ENCODE measurements at places on chromosomes 7 and 10.
A peak's percentile ranks its signal among the peaks of the same experiment; 100 is the strongest.

- peak; percentile 67 for DNase-seq
Observed at GRCh38 chr7:47536661-47537611, 45.0 kb downstream of the TNS3 start.

DNA sequence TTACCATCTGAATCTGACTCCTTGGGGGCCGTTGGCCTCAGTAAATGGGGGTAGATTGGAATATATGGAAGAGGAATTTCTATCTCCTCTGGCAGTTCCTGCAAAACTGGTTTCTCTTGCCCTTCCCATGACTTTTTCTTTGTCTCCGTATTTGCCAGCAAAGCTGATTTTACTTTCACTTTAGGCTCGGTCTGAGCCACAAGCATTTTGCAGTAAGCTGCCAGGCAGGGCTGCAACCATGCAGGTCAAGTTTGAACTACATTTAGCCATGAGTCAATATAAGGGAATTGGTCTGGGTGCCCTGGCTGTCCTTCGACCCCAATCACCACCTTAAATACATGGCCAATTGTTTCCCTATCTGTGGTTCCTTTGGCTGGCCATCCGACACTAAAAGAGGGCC is 104.3 kb downstream of the TRIM24 start:
- no peak for DNase-seq

DNA sequence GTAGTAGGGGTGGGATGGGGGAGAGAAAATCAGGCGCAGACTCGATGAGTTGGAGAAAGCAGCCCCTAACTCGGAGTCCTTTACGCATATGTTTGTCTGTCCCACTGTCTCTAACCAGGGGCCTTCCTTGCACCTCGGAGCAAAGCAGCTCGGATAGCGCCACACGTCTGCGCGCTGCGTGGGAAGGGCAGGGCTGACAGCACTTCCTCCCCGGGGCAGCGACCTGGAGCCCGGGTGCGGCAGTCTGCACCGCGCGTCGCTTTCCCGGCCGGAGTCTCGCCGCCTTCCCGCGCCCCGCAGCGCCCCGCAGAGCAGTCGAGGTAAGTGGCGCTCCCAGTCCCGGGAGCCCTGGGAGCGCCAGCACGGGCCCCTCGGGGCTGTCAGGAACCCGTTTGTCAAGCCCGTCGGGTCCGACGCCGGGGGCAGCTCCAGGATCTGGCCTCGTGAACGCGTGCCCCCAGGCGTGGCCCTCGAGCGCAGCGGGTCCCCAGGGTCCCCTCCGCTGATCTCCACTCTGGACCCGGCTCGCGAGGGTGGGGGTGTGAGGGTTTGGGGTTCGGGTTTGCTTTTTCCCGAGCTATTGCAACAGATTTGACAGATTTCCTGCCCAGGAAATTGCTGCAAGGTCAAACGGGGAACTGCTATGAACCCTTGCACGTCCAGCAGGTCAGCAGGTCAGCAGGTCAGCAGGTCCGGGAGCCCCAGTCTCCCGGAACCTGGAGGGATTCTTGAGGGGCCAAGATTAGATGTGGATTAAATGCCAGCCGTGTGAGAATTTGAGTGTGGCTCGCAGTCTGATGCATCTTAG is 597 bp downstream of the APBB1IP start:
- no peak for DNase-seq

GRCh38 chr7:6718124-6718523 is 11.4 kb upstream of the ZNF12 start:
- DNase-seq, result no peak

- no peak for DNase-seq
Observed at GRCh38 chr10:29524294-29524693, 110.5 kb downstream of the SVIL start.

- no peak for DNase-seq
Observed at GRCh38 chr7:101175664-101176063, 4.4 kb downstream of the NAT16 start.

- DNase-seq, result no peak
Observed at GRCh38 chr10:103501186-103501585, 7.7 kb downstream of the NEURL1 start.

GRCh38 chr10:67603086-67603485 is 92.9 kb downstream of the CTNNA3 start:
- peak; percentile 26 for DNase-seq

GRCh38 chr10:70297224-70297623 is 13.4 kb upstream of the NPFFR1 start:
- DNase-seq, result no peak

DNA sequence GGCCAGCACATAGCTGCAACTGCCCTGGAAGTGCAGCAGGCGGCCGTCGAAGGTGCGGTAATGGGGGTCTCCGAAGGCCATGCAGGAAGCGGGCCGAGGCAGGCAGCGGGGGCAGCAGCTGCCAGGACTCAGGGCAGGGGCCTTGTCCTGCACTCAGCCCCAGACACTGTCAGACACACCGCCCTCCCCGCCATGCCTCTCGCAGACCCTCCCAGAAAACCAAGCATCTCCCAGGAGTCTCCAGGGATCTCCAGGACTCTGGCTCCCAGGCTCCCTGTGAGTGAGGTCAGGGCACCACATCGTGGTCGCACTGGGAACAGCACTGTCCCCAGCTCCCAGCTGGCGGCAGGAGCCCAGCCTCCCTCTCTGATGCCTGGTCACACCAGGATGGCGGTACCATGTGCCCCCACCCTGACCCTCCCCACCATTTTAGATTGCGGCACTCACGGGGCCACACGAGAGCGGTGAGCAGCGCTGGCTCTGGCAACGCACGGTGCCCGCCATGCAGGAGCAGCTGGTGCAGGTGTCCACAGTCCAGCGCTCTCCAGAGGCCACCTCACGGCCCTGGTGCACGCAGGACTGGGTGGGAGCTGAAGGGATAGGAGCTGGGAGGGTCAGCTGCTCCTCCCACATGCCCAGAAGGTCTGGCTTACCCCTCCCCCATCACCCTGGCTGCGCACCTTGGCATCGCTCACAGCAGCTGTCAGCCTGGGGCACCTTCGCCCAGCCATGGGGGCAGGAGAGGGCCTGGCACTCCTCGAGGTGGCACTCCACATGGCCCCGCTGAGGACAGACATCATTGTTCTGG is 17.5 kb downstream of the ATP6V1F start:
- DNase-seq, result peak; percentile 71

DNA sequence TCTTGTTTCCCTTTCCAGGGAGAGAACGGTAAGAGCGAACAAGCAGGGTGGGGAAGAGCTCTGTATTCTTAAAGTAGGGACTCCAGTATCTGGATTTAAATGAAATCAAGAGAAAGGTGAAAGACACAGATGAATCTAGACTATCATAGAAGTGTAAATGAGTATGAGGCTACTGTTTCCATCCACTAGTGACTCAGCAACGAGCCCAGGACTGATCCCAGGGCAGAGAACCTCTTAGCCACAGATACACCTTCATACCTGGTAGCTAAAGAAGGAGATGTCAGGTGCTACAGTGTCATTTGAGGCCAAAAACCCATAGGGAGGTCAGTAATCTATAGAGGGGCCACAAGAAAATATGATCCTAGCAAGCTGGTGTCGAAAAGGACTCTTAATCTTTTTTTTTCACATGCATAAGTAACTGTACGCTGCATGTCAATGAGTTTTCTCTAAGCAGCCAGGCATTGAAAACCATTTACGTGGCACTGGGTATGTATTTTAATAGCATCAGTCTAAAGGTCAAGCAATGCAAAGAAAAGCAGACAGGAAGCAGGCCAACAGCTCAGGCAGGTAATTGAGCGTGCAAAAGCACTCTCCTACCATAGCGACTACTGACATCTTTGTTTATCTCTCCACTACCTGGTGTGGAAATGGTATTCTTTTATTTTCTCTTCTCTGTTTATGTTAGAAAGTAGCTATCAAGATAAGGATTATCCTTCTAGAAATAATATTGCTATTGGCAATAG is 91.5 kb upstream of the EGR2 start:
- no peak for DNase-seq

DNA sequence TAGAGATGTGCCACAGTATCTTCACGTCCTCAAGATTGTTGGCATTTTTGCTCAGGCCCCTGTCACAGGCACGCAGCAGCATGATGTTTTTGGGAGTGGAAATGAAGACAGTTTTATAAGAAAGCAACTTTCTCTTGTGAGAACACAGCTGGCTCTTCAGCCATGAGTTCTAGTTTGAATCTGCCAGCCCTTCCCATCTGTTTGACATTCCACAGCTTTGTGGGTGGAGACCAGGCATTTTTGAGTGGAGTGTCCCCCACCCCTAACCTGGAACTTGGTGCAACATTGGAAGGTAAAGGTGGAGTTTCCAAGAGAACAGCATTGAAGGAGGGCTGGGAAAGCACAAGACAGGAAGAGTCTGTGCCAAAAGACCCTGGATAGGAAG is 253.1 kb upstream of the IGFBP3 start:
- no peak for DNase-seq

DNA sequence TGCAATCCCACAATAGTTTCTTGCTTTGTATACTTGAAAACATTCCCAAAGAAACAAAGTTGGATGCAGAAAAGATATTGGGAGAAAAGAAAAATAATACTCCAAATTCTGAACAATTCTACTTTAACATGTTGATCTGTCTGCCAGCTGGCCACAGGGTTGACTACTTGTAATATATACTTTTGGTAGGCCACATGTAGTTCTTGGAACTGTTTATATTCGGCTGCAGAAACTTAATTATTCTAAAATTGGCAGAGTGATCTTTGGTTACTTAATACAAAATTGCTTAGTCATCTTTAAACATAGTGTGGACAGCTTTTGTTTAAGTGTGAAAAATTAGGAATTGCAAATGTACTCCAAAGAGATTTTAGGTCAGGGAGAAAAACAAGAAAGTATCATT is 76.0 kb downstream of the CALD1 start:
- peak; percentile 45 for DNase-seq

GRCh38 chr10:122197611-122198222 is 73.4 kb upstream of the BTBD16 start:
- DNase-seq, result no peak

GRCh38 chr10:74787457-74787856 is 38.9 kb upstream of the KAT6B start:
- DNase-seq, result no peak

DNA sequence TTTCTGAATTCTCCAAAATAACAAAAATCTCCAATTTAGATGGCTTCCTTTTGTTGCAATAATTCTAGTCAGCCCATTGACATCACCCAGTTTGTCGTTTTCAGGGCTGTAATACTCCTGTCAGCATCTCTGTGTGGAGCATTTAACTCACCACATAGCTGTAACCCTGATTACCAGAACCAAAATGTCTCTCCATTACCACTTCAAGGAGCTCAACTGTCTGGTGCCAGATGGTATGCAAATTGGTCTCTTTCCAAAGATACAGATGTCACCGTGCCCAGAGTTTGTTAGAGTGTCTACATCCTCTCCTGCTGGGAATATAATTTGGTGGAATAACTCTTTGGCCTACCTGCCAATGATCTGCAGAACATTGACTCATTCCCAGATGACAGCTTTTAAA is 350.3 kb upstream of the POT1 start:
- no peak for DNase-seq

GRCh38 chr7:143512488-143513340 is 35.0 kb downstream of the TAS2R41 start:
- peak; percentile 57 for DNase-seq

DNA sequence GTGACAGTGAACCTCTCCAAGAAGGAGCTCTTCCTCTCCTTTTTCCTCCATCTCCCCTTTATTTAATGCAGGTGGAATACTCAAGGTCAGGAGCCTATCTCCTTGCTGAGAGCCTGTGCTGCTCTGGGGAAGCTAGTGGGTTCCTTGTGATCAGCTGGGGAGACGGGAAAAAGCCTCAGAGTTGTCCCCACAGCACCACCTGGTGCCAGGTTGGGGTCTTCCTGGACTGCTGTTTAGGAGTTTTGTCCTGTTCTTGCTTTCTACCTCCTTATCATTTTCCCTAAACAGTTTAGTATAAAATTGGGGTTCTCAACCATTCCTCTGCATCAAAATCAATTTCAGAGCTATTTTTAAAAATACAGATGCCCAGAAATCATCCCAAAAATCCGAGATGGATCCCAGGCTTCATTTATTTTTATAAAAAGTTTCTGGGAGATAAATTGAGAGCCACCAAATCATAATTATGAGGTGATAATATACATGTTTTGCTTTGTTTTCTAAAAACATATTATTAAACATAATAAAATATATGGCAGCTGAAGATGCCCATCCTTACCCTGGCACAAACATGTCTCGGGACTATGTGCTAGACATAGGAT is 44.3 kb downstream of the MACC1 start:
- peak; percentile 67 for DNase-seq

- DNase-seq, result no peak
Observed at GRCh38 chr10:101006593-101007098, 7.0 kb downstream of the LZTS2 start.

GRCh38 chr7:50679218-50680007 is 103.3 kb downstream of the GRB10 start:
- DNase-seq, result peak; percentile 69

GRCh38 chr10:71429304-71429703 is 32.6 kb downstream of the CDH23 start:
- no peak for DNase-seq

- DNase-seq, result peak; percentile 68
Observed at GRCh38 chr10:6382081-6382480, 179.3 kb downstream of the PFKFB3 start.

GRCh38 chr7:106927536-106927935 is 62.5 kb downstream of the PIK3CG start:
- DNase-seq, result no peak

DNA sequence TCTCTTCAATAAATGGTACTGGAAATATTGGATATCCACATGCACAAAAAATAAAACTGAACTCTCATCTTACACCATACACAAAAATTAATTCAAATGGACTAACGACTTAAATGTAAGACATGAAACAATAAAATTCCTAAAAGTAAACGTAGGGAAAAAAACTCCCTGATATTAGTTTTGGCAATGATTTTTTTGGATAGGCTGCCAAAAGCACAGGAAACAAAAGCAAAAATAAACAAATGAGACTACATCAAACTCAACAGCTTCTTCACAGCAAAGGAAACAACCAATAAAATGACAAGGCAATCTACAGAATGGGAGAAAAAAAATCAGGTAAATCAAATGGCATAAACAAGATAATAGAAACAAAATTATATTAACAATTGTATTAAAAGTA is 65.7 kb downstream of the ORC5 start:
- peak; percentile 32 for DNase-seq

GRCh38 chr7:100799037-100799896 is 28.1 kb downstream of the EPHB4 start:
- peak; percentile 81 for DNase-seq

DNA sequence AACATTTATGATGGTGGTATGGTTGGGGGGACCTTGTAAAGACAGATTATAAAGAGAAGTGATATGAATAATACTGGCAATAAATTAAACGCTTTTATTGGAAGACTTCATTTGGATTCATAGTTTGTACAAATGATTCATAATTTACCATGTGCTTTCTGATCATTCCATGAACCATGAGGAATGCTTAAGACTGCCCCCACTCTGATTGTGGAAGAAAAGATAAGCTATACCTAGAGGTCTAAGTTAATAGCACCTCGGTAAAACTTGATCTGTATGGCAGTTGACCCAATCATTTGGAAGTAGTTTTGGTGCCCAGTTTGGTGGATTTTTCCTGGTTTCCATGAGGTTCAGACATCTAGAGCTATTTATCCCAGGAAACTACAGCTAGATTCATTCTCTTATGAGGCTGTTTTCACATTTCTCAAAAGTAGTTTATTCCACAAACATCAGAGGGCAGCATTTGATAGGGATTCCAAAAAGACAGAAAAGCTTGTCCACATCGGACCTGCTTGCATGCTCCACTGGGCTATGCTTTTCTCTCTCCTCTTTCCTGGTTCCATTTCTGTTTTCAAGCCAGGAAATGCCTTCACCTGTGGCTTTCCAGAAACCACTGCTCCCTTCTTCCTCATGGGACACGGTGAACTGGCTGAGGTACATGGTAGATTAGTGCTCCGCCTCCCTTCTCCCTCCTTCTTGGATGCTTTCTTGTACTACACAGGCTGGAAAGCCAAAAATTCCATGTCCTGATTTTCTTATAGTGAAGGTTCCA is 29.2 kb downstream of the TFAM start:
- DNase-seq, result peak; percentile 89

GRCh38 chr7:151648429-151648828 is 128.7 kb upstream of the RHEB start:
- no peak for DNase-seq

Measured in cardiac fibroblast (primary cell).